ENCODE measurements at places on chromosomes 2 and 18.

GRCh38 chr2:228048838-228049490, 132.5 kb downstream of the SPHKAP start:
- peak; percentile 61 for DNase-seq

- no peak for DNase-seq
These were observed 29.4 kb downstream of the ASAP2 start for GRCh38 chr2:9236045-9236344.

- no peak for DNase-seq
These were observed 397.8 kb downstream of the NBAS start for GRCh38 chr2:15163326-15163725.

GRCh38 chr2:48768669-48769068, 13.1 kb upstream of the LHCGR start:
- peak; percentile 86 for DNase-seq

- no peak for DNase-seq
These were observed 177.1 kb downstream of the RNF144A start for GRCh38 chr2:7094231-7094741.

GRCh38 chr18:13611601-13612195, 114.7 kb downstream of the FAM210A start:
- peak; percentile 83 for DNase-seq

DNA sequence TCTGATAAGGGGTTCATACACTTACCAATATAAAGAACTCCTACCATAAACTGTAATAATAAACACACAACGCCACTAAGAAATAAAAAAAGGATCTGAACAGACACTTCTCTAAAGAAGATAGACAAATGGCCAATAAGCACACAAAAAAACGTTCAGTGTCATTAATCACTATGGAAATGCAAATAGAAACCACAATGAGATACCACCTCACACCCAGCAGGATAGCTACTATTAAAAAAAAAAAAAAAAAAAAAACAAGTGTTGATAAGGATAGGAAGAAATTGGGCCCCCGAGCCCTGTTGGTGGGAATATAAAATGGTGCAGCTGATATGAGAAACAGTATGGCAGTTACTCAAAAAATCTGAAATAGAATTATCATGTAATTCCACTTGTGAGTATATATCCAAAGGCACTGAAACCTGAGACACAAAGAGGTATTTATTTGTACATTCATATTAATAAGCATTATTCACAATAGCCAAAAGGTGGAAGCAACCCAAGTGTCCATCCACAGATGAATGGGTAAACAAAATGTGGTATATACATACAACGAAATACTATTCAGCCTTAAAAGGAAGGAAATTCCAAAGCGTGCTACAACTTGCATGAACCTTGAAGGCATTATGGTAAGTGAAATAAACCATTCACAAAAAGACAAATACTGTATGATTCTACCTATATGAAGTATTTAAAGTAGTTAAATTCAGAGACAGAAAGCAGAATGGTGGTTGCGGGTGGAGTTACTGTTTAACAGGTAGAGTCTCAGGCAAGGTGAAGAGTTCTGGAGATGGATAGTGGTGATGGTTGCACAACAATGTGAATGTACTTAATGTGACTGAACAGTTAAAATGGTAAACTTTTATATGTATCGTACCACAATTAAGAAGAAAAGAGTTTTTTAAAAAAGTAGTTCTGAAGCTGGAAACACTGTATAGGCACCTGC, 17.9 kb downstream of the REV1 start:
- DNase-seq = no peak

DNA sequence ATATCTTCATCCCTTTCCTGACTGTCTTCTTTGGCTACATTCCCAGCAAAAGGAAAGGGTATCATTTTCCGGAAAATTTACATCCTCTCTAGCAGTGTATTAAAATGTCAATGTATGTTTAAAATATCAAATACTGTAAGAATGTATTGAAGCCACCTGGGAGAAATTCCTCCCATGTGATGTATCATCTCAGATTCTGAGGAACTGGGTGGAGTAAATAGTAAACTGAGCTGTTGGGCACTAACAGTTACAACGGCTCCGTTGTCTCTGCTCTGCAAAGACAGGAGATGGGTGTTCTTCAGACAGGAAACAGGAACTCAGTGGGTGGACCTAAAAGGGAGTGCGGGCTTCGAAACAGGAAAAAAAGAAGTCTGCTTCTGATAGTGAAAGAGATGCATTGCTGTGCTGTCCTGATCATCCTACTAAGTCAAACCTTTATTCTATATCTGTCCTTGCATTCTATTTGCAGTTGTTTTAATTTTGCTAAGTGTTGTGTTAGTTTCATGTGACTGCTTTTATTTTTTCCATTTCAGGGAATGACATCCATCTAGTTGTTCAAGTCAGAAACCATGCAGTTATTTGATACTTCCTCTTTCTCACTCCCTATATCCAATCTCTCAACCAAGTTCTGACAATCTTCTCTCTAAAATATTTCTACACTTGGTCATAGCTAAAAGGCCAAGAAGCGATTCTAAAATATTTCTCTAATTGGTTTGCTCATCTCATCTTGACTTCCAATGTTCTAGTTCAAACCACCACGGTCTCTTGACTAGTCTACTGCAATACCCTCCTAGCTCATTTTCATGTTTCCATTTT, 19.4 kb downstream of the DOK1 start:
- no peak for DNase-seq

DNA sequence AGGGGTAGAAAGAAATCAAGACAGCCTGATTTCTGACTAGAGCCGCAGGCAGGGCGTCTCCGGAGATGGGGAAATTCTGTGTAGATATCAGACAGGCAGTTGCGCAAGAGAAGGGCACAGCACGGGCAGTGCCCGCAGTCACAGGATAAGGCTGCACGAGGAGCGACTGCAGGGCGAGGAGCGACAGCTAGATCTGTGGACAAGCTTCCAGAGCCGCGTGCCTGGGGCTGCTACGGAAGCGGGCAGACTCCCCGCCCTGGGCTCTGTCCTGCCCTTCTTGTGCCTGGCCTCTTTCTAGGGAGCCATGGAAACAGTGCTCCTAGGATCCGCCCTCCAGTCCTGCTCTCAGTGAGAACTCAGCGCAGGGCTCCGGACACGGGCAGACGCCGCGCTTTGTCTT, 12.6 kb downstream of the MC5R start:
- no peak for DNase-seq

DNA sequence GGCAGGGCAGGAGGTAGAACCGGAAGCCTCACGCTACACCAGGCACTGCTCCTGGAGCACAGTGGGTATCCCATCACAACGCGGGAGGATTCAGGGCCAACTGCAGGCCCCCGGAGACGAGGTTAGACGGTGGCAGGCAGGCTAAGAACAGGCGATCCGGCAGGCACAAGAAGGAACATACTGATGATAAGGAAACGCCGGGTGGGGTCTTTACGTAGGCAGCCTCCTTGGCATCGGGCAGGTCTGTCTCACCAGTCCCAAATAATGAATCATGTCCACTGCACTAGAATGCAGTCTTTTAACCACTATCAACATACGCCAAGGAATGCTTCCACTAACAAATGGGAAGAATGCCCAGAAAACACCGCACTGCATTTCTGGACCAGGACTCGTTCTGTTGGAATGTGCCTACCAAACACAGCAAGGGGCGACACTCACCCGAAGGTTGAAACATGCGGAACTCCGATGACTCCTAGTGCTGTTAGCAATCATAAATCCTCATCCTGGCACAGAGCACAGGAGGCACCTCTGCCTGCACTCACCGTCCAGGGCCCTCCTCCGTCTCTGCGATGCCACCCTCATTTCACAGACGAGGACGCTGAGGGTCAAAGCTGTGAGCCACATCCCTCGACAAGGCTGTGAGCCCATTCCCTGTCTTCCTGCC, 35.2 kb downstream of the ZNF516 start:
- no peak for DNase-seq

DNA sequence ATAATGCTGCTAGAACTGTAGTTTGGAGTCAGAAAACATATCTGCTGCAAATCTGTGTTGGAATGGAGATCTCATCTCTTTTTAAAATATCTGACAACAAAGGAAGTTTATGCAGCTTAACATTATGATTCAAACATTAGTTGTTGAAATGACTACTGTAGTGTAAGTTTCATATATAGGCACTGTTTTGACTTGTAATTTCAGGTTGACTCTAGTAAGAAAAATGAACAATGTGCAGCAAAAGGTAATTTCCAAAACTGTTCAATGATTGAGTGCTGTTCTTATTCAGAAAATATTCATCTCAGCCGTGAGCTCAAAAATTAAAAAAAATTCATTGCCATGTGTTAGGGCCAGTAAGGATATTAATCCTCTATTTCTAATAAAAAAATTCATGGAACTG, 48.5 kb downstream of the CCDC138 start:
- no peak for DNase-seq
